Activated CD4-positive, alpha-beta T cell treated with anti-CD3 and anti-CD28 coated beads, Interleukin-2, amount 10 ng/mL, durations not matched to agents 7 days and 5 days (primary cell): ENCODE measurements at places on chromosomes 12 and 14.

- peak; percentile 100 for DNase-seq
Measured at GRCh38 chr12:123232807-123233504, at the start of the genes MPHOSPH9 and MTRFR. TSS of gene MPHOSPH9 (minus strand) at chr12:123233141. CDS start at chr12:123230364, 2,777 bp downstream. TSS of gene MTRFR (plus strand) at chr12:123233436. CDS start at chr12:123253675, 20,239 bp downstream.

- no peak for DNase-seq
Measured at GRCh38 chr12:77949943-77950342, 119.2 kb downstream of the NAV3 start.

- no peak for DNase-seq
Measured at GRCh38 chr14:94125659-94126418, 3.6 kb downstream of the IFI27L2 start.

DNA sequence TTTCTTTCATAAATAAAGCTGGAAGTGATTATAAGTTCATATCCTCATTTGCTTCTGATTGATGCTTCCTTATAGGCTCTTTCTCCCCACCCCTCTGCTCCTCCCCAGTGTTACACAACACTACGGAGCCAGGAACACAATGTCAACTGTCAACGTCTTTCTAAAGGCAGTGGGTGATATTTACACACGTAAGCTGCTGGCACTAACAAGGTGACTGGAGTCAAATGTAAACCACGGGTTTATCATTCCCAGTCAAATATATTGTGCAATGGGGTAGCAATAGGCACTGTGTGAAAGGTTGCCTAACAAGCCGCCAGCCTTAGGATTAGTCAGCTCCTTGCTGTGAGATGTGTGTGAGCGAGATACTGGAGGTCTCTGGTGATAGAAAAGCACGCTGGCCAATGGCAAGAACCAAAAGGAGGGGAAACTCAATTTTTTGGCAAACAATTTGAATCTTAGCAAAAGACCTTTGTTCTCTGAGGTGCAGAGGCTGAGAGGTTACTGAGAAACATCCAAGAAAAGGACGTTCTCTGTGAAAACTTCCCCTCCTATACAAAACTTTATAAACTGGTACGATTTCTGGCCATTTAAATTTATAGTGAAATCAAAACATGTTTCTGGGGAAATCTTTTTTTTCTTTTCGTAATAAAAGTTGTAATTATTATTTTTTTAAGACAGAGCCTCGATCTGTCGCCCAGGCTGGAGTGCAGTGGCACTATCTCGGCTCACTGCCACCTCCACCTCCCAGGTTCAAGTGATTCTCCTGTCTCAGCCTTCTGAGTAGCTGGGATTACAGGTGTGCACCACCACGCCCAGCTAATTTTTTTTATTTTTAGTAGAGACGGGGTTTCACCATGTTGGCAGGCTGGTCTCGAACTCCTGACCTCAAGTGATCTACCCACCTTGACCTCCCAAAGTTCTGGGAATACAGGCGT lies 22.3 kb upstream of the HECTD1 start:
- no peak for DNase-seq

GRCh38 chr12:94057262-94058151 lies 90.9 kb upstream of the PLXNC1 start:
- DNase-seq: no peak

- DNase-seq: no peak
Measured at GRCh38 chr12:54053003-54053750, 458 bp upstream of the HOXC4 start.

DNA sequence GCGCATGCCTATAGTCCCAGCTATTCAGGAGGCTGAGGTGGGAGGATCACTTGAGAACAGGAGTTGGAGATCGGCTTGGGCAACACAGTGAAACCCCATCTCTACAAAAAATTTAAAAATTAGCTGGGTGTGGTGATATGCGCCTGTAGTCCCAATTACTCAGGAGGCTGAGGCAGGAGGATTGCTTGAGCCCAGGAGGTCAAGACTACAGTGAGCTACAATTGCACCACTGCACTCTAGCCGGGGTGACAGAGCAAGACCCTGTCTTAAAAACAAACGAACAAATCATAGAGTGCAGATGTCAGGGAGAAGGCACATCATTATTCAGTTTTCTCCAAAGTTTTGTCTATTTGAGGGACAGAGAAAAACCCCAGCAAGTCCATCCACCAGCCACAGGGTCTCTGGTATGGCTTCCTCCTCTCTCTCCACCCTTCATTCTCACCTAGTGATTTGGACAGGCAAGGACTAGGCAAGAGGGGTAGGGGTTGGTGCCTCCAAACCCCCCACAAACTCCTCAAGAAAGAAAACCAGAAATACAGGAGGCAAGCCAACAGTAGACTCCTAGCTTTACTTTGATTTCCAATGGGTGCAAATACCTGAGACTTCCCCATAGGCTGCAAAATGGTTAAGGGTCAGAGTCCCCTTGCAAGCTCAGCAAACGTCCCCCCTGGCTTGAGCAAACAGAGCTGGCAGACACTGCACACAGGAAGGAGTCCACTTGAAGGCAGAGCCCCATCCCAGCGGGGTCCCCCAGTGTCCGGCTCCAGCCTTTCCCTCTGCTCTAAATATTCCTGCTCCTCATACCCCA lies 26.5 kb upstream of the RPLP0 start:
- no peak for DNase-seq

DNA sequence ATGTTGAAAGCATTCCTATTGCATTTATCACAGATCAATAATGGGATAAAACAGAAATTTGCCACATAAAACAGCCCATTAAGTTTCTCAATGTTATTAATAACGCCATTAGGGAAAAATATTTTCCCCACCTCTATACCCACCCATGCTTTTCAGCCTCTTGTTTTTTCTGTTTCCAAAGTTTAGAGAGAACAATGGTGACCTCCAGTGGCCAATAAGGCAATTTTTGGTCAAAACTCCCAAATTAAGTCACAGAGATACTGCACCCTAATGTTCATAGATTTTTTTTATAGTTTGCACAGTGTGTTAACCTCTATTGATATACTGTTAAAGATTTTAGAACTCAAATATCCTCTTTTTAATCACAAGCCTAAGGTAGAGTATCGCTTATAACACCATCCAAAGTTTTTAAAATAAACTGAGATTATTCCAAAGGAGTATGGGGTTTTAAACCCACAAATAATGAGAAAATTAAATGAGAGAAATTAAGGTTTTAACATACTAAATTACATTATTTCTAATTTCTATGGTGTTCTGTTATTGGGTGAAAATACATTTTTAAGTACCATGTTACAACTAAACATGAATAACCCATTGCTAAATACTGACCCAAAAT lies 184.7 kb upstream of the DCN start:
- DNase-seq: no peak

GRCh38 chr14:78710963-78711362 lies 540.8 kb downstream of the NRXN3 start:
- DNase-seq: no peak

- no peak for DNase-seq
Measured at GRCh38 chr12:65208125-65208524, 38.7 kb downstream of the LEMD3 start.

GRCh38 chr12:8911606-8912268 lies 2.6 kb upstream of the PHC1 start:
- DNase-seq: no peak

GRCh38 chr12:58502841-58503240 lies 417.5 kb downstream of the LRIG3 start:
- no peak for DNase-seq

- no peak for DNase-seq
Measured at GRCh38 chr12:50788561-50788960, 24.7 kb downstream of the ATF1 start.

- DNase-seq: no peak
Measured at GRCh38 chr12:96623656-96624217, 134.4 kb downstream of the CFAP54 start.

GRCh38 chr12:96502477-96502876 lies 13.1 kb downstream of the CFAP54 start:
- DNase-seq: no peak

DNA sequence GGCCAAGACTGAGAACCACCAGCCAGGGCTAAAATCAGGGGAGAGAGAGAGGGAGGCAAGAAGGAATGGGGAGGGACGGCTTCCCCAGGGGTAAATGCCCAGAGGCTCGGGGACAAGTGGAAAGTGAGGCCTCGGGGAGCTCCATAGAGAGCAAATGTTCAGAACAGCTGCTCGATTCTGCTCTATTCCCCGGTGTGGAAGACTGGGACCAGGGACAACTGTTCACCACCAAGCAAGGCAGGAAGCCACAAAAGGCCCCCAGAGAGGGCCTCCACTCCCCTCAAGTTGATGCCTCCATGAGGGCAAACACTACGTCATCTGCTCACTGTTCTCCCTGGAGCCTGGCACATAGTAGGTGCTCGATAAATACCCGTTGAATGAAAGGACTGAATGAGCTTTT lies 53.5 kb downstream of the IRF2BPL start:
- DNase-seq: no peak

- DNase-seq: no peak
Measured at GRCh38 chr14:88496414-88496813, 58.4 kb downstream of the PTPN21 start.

GRCh38 chr14:38481952-38482678 lies 226.2 kb upstream of the CLEC14A start:
- DNase-seq: no peak

DNA sequence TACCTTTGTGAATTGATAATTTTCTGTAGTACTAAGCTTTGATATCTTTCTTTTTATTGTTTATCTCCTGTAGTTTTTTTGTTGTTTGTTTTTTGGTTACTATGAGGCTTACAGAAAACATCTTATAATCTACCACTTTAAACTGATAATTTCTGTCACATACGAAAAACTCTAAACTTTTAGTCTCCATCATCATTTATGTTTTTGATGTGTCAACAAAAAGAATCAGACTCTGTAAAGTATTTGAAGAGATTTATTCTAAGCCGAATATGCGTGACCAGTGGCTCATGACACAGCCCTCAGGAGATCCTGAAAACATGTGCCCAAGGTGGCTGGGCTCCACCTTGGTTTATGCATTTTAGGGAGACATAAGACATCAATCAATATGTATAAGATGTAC lies 167.1 kb upstream of the ARHGAP5 start:
- DNase-seq: no peak

DNA sequence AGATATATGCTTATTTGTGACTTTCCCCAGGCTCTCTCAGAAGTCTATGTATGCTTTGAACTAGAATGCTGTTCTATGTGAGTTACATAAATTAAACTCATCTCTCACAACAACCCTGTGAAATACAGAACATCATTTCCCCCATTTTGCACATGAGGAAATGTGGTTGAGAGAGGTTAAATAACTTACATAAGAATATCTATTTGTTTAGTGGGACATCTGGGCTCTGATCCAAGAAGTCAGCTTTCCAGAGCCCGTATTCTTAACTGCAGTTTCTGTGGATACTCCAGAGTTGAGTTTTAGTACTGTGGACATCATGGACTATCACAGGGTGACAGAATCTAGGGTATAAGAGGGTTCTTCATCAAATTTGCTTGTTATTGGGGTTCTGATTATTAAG lies 242.5 kb upstream of the ARHGAP5 start:
- DNase-seq: no peak

DNA sequence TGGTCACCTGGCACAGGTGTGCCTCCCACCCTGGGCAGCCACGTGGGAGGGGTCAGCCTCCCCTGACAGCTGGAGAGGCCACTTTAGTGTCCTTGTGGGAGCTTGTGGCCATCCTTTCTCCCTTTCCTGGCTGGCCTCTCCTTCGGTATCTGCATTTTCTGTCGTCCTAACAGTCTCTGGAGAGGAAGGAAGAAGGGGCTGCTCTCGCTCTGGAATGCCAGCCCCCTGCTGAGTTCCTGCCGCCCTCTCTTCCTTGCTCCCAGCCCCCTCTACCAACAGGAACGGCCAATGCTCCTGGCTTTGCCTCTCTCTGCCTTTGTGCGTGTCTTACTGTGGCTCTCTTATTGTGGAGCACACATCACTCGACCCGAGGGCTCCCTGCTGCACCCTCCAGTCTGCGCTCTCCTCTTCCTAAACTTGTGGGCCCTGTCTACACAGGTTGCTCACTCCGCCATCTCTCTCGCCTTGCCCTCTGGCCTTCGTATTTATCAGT lies 70.8 kb downstream of the FBXL14 start:
- no peak for DNase-seq

GRCh38 chr12:110627500-110628195 lies 13.7 kb downstream of the TCTN1 start:
- DNase-seq: no peak

GRCh38 chr12:25578411-25579143 lies 25.5 kb upstream of the LMNTD1 start:
- DNase-seq: no peak

GRCh38 chr14:101854366-101854765 lies 92.9 kb downstream of the PPP2R5C start:
- peak; percentile 37 for DNase-seq

DNA sequence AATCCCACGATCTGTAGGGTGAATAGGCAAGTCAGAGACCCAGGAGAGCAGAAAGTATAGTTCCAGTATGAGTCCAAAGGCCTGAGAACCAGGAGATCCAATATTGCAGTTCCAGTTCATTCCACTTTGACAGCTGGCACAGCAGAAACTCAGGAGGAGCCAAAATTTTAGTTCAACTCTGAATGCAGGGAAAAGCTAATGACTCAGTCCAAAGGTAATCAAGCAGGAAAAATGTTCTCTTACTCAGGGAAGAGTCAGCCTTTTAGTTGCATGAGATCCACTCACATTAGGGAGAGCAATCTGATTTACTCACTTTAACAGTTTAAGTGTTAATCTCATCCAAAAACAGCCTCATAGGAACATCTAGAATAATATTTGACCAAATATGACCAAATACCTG lies 130.2 kb upstream of the LRFN5 start:
- DNase-seq: no peak

DNA sequence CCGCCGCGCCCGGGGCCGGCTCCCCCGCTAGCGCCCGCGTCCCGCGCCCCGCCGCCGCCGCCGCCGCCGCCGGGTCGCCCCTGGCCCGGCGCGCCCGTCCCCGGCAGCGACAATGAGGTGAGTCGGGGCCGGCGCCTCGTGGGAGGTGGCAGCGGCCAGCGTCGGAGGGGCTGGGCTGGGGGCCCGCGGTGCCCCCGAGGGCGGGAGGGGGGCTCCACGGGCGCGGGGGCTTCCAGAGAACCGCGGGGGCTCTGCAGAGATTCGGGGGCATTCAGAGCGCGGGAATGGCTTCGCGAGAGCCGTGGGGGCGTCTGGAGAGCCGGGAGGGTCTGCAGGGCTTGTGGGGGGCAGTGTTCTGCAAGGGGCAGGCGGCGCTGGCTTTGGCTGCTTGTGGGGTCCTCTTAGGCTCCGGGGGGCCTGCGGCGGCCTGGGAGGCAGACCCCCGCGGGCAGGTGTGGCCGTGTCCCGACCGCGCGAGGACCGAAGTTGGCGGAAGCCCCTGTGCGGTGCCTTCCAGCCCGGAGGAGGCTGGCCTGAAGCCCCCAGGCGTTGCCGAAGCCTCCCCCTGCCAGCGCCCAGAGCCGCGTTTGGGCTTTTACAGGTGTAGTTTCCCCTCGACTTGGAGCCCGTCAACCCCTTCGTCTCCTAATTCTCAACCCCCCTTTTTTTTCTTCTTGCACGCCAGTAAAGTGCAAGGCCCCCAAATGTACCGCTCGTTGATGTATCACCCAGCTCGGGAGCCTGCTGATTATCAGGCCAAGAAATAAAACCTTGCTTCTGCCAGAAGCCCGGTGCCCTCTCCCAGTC lies 93.1 kb upstream of the EVL start:
- DNase-seq: peak; percentile 17

- no peak for DNase-seq
Measured at GRCh38 chr12:66925083-66925482, 246.2 kb upstream of the GRIP1 start.

GRCh38 chr12:7061596-7061995 lies 1.1 kb downstream of the C1S start:
- no peak for DNase-seq

- no peak for DNase-seq
Measured at GRCh38 chr12:5514016-5514415, 82.1 kb downstream of the NTF3 start.

- DNase-seq: no peak
Measured at GRCh38 chr12:82942521-82942920, 255.8 kb downstream of the TMTC2 start.
